ENCODE measurements at places on chromosomes 13 and 19.

DNA sequence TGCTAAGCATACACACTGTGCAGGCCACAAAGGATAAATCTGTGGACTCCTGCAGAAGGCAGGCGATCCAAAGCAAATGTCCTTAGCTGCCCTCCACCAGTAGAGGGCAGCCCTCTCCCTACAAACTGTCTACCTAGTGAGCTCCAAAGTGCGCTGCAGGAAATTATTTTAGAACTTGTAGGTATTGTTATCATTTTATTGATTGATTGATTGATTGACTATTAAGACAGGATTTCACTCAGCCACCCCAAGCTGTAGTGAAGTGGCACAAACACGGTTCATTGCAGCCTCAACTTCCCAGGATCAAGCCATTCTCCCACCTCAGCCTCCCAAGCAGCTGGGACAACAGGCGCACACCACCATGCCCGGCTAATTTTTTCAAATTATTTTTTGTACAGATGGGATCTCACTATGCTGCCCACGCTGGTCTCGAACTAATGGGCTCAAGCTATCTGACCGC, 37.3 kb downstream of the RNF6 start:
- DNase-seq, result peak; percentile 74

GRCh38 chr19:51138549-51138979, 3.5 kb upstream of the SIGLEC7 start:
- DNase-seq, result no peak

DNA sequence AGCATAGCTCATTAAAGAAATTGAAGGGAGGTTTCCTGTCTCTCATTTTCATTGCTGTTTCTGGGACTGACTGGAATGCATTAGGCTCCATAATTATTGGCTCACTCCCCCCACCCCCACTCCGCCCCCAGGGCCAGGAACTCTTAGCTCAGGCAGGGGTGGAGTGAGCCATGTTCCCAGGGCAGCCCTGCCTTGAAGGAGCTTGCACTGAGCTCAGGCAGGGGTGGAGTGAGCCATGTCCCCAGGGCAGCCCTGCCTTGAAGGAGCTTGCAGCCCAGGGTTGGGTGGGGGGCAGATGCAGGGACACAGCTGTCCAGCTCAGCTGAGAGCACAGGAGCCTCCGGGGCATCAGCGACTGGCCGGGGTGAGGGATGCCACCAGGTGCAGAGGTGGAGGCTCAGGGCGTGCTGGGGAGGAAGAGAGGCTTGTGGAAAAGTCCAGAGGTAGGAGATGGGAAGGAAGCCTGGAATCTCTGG, 39.1 kb upstream of the TFDP1 start:
- no peak for DNase-seq

- no peak for DNase-seq
Measured at GRCh38 chr19:4429256-4429655, 26.8 kb downstream of the CHAF1A start.

- DNase-seq, result no peak
Measured at GRCh38 chr13:45184693-45185092, 16.2 kb downstream of the KCTD4 start.

GRCh38 chr13:99565478-99566124, 64.3 kb downstream of the TM9SF2 start:
- no peak for DNase-seq

DNA sequence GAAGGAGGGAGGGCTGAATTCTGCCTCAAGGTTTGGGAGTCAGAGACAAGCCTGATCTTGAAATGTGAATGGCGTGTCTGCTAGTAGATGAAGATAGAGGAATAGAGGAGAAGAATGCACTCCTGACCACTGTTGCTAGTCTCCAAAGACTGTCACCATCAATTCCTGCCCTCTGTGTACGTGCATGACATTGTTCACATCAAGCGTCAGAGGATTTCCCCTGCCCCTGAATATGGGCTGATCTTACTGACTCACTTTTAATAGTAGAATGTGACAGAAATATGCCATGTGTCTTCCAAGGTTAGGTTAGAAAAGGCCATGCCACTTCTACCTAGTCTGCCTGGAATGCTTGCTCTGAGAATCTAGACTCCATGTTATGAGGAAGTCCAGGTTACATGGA, 538.6 kb downstream of the DIAPH3 start:
- no peak for DNase-seq

GRCh38 chr19:21474671-21475181, 30.7 kb upstream of the ZNF429 start:
- DNase-seq, result no peak

GRCh38 chr13:25738342-25739196, 313.2 kb downstream of the SHISA2 start:
- peak; percentile 10 for DNase-seq

GRCh38 chr13:21673789-21674489, 3.1 kb downstream of the FGF9 start:
- peak; percentile 68 for DNase-seq

DNA sequence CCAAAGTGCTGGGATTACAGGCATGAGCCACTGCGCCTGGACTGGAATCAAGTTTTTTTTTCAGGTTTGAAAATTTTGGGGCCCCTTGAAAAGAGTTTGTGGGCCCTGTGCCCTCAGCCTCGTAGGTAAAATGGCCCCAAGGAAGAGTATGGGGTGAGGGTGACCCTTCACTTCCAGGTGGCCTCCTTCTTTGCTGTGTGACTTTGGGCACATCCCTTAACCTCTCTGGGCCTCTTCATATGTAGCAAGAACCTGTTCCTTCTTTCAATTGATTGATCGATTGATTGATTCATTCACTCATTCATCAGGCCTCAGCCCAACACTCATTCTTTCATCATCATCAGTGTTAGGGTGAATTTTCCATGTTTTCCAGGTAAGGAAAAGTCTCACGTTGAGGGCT, 3.4 kb upstream of the TMEM221 start:
- no peak for DNase-seq

GRCh38 chr13:39586958-39587605, 15.9 kb downstream of the LHFPL6 start:
- DNase-seq, result no peak

- DNase-seq, result no peak
Measured at GRCh38 chr13:34591129-34591528, 350.9 kb upstream of the NBEA start.

DNA sequence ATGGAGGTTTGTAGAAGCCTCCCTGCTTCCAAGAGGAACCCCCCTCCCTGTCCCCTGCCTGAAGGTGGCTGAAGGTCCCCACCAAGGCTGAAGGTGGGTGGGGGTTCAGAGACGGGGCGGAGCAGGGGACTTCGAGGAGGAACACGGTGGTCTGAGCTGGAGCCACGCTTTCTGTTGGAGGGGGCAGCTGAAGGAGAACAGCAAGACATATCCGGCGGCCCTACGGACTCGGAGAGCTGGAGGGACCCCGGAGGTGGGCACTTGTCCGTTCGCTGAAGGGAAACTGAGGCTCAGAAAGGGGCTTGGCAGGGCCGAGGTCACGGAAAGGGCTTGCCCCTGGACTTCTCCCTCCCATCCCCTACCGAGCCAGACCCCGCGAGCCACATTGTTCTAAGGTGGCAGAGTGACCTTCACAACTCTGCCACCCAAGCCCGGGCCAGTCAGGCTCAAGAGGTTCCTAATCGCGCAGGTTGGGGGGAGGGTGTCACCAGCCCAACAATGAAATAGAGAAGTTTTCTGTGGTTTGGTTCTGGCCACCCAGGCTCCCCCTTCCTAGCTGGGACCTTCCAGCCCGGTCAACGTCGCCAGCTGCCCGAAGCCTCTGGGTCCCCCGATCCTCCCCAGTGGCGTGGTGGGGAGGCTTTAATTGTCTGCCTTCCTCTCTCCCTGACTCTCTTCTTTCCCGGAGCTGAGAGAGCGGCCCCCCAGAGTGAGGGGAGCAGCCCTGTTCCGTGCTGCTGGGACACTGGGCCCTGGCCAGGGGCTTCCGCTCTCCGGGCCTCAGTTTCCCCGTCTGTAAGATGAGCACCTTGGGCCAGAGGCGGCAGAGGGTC, 15.5 kb upstream of the KCNN1 start:
- DNase-seq, result peak; percentile 22

- DNase-seq, result no peak
Measured at GRCh38 chr13:50829226-50829625, 14.3 kb downstream of the DLEU7 start.

- DNase-seq, result no peak
Measured at GRCh38 chr13:40779049-40779448, 8.1 kb upstream of the MRPS31 start.

- DNase-seq, result no peak
Measured at GRCh38 chr13:76828316-76828741, 57.9 kb downstream of the KCTD12 start.

DNA sequence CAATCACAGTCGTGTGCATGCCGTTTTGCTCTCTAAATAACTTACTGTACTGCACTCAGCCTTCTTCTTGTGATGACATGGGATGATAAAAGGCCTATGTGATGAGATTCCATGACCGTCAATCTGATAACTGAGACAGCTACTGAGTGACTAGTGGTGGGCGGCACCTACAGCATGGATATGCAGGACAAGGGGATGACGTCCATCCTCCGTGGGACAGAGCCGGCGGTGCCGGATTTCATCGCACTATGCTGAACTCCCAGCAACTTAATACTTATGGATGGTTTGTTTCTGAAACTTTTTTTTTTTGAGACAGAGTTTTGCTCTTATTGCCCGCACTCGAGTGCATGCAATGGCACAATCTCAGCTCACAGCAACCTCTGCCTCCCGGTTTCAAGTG, 146.8 kb upstream of the TSHZ3 start:
- no peak for DNase-seq

- DNase-seq, result no peak
Measured at GRCh38 chr19:7440188-7440975, 48.5 kb downstream of the PEX11G start.

Data from SW480 (cell line).